ENCODE measurements at places on chromosomes 6 and 20.

DNA sequence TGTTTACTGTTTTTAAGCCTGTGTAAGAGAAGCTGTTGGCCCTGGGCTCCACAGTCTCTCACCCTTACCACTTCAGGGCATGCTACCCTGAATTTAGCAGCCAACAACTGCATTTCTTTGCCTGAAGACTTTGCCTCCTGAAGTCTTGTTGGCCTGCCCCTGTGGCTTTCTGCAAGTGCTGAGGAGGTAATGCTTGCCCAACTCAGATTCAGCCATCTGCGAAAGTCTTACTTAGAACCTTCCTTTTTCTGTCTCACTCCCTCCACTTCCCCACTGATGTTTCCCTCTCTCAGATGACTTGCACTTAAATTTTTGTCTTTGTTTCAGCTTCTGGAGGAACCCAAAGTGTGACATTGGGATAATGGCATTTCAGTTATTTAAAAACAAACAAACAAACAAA, 11.8 kb upstream of the IBTK start:
- no peaks in the 10 kb centered on the region for H3K27me3 ChIP-seq
- H3K4me3 ChIP-seq = no peak overlapping the region
- H3K27ac ChIP-seq = no peak overlapping the region
- no peaks in the 10 kb centered on the region for H3K4me1 ChIP-seq
- H3K36me3 ChIP-seq = no peaks in the 10 kb centered on the region

DNA sequence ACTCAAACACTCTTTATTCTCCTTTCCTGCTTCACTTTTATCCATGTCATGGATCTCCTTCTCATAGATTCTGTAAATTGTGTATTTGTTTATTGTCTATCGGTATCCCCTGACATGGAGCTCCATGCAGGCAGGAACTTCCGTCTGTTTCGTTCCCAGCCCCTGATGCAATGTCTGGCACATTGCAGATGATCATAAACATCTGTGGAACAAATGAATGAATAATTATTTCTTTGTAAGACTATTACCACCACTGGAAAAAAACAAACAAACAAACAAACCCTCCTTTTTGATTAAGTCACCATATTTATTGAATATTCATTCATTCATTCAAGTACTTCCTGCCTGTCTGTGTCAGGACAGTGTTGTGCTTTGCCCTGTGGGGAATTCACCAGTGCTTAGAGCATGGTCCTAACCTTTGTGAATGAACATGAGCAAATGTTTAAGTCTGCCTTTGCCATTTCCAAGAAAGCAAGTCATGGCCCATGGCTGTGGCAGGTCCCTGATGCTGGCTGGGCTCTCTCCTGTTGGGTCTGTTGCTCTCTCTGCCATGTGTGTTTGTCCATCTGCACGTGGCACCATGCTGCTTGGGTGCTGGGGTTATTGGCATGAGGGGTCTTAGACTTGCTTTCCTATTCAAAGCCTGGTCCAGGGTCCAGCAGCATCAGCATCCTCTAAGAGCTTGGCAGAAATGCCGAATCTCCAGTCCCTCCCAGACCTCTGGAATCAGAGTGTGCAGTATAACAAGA, 47.5 kb upstream of the NAA20 start:
- H3K4me3 ChIP-seq = no peak overlapping the region
- peak overlapping the region; percentile 17 for H3K27ac ChIP-seq
- no peak for DNase-seq

DNA sequence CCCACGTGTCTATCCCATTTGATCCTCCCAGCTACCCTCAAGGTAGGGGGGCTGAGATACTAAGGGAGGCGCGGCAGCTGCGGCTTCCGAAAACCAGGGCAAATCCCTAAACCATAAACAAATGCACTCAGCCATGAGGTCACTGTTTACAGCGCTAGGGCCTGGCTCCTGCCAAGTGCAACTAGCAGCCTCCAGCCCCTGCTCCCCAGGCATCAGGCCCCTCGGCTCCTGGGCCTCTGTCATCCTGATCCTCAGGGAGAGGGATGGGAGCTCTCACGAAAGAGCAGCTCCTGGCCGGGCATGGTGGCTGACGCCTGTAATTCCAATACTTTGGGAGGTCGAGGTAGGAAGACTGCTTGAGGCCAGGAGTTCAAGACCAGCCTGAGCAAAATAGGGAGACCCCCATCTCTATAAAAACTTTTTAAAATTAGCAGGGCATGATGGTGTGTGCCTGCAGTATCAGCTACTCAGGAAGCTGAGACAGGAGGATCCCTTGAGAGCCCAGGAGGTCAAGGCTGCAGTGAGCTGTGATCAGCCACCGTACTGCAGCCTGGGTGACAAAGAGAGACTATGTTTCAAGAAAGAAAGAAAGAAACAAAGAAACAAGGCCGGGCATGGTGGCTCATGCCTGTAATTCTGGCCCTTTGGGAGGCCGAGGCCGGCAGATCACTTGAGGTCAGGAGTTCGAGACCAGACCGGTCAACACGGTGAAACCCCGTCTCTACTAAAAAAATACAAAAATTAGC, 42.5 kb upstream of the TLDC2 start:
- H3K36me3 ChIP-seq = peaks cover 15% of the 10 kb centered on the region
- H3K4me1 ChIP-seq = peaks cover 56% of the 10 kb centered on the region
- no peak overlapping the region for H3K4me3 ChIP-seq

DNA sequence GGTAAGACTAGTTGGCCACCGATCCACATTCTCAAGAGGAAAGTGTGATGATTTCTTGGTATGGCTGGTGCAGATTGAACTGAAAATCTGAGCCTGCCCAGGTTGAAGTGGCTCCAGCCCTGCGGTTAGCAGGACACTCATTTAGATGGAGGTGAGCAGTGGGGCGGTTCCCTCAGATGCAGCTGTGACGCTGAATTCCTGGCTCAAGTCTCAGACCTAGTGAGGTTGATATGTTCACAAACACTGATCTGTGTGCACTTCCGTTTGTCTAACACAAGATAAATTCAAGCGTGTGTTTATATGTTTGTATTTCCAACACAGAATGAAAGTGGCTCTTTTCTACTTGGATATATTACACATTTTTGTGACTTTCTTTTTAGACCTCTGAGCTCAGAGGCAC, 83.4 kb upstream of the FRMD1 start:
- H3K4me1 ChIP-seq = no peaks in the 10 kb centered on the region
- no peak overlapping the region for H3K4me3 ChIP-seq
- no peaks in the 10 kb centered on the region for H3K36me3 ChIP-seq
- DNase-seq = no peak
- no peaks in the 10 kb centered on the region for H3K27me3 ChIP-seq

GRCh38 chr6:149450679-149451375, 34.0 kb downstream of the ZC3H12D start:
- peaks cover 20% of the 10 kb centered on the region for H3K4me1 ChIP-seq
- DNase-seq = no peak
- H3K27ac ChIP-seq = no peak overlapping the region
- peak overlapping the region; percentile 52 for H3K4me3 ChIP-seq

DNA sequence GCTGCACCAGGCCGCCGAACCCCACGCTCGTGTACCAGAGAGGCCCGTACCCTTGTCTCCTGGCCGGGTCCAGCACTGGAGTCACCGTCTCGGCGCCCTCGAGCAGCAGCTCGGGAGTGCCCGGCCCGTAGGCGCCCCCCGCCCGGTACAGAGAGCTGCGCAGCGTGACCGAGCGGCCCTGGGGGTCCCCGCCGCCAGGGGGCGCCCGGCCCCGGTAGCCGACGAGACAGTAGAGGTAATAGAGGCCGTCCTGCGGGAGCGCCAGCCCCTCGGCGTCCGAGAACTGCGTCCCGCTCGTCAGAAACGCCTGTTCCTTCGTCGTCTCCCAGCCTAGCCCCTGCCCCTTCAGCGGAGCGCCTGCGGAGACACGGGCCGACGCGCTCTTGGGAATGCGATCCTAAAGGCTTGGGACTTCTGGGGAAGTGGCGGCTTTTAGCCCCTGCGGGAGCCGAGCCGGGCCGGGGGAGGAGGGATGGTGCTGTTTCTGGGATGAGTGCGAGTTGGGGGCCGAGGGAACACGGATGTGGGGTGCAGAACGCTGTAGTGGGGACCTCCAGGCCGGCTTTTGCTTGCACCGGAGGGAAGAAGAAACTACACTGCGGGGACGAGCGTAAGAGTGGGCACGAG, 1.3 kb downstream of the LTB start:
- peaks cover 12% of the 10 kb centered on the region for H3K4me1 ChIP-seq
- DNase-seq = no peak
- no peaks in the 10 kb centered on the region for H3K27me3 ChIP-seq
- H3K27ac ChIP-seq = peak overlapping the region; percentile 58
- H3K36me3 ChIP-seq = no peaks in the 10 kb centered on the region
- peak overlapping the region; percentile 86 for H3K4me3 ChIP-seq

DNA sequence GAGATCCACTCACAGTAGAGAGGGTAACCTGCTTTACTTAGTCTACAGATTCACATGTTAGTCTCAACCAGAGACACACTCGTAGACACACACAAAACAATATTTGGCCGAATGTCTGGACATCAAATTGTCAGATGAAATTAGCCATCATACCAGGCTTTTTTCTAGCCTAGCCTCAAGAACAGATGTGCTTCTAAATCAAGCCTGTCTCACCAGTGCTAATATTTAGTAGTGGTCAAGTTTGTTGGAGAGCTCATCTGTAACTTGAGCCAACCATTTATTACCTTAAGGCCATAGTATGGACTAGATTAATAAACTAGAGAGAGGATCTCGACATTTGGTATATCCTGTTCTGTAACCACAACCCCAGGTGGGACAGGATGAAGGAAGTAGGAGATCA, 1118.8 kb upstream of the MAP3K7 start:
- no peak for DNase-seq
- H3K36me3 ChIP-seq = no peaks in the 10 kb centered on the region
- no peak overlapping the region for H3K27ac ChIP-seq
- no peaks in the 10 kb centered on the region for H3K4me1 ChIP-seq
- no peaks in the 10 kb centered on the region for H3K27me3 ChIP-seq
- no peak overlapping the region for H3K4me3 ChIP-seq

GRCh38 chr6:155026022-155026705, 31.0 kb downstream of the TIAM2 start:
- peak; percentile 49 for DNase-seq
- H3K4me1 ChIP-seq = peaks cover 29% of the 10 kb centered on the region
- no peaks in the 10 kb centered on the region for H3K36me3 ChIP-seq
- peak overlapping the region; percentile 61 for H3K27ac ChIP-seq
- no peaks in the 10 kb centered on the region for H3K27me3 ChIP-seq

- H3K4me1 ChIP-seq = no peaks in the 10 kb centered on the region
- H3K27ac ChIP-seq = no peak overlapping the region
- no peak for DNase-seq
- no peak overlapping the region for H3K4me3 ChIP-seq
Measured at GRCh38 chr6:1949538-1949937, 295.9 kb downstream of the GMDS start.

GRCh38 chr6:83958241-83958685, 75.3 kb upstream of the MRAP2 start:
- H3K27ac ChIP-seq = no peak overlapping the region
- no peaks in the 10 kb centered on the region for H3K27me3 ChIP-seq
- H3K4me1 ChIP-seq = no peaks in the 10 kb centered on the region
- peaks cover 2% of the 10 kb centered on the region for H3K36me3 ChIP-seq

- no peak overlapping the region for H3K27ac ChIP-seq
- DNase-seq = no peak
- H3K27me3 ChIP-seq = no peaks in the 10 kb centered on the region
- no peaks in the 10 kb centered on the region for H3K36me3 ChIP-seq
- H3K4me1 ChIP-seq = no peaks in the 10 kb centered on the region
Measured at GRCh38 chr6:14729129-14729871, 516.6 kb upstream of the JARID2 start.

- H3K27me3 ChIP-seq = no peaks in the 10 kb centered on the region
- H3K4me3 ChIP-seq = no peak overlapping the region
- no peaks in the 10 kb centered on the region for H3K36me3 ChIP-seq
- DNase-seq = no peak
- no peaks in the 10 kb centered on the region for H3K4me1 ChIP-seq
Measured at GRCh38 chr20:50873585-50873984, 57.7 kb downstream of the ADNP start.

DNA sequence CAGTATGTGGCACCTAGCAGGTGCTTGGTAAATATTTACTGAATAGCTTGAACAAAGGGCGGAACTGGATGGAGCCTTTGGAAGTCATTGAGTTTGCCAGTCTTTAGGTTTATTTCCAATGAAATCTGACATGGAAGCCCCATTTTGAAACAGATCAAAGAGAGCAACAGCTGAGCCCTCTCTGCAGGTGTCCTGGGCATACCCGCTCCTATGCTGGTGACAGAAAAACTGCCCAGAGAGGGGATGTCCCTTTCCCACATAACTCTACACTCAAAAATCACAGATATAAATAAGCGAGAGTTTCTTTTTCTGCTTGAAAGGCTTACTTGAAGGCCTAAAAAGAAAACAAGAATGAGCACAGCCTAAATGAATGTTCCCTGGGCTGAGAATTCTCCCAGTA, 53.0 kb upstream of the RALY start:
- DNase-seq = no peak
- no peaks in the 10 kb centered on the region for H3K27me3 ChIP-seq
- H3K4me3 ChIP-seq = no peak overlapping the region
- no peak overlapping the region for H3K27ac ChIP-seq

- no peaks in the 10 kb centered on the region for H3K36me3 ChIP-seq
- no peak for DNase-seq
- H3K27ac ChIP-seq = no peak overlapping the region
- H3K4me1 ChIP-seq = no peaks in the 10 kb centered on the region
Measured at GRCh38 chr20:24823176-24823784, 125.8 kb upstream of the CST7 start.

DNA sequence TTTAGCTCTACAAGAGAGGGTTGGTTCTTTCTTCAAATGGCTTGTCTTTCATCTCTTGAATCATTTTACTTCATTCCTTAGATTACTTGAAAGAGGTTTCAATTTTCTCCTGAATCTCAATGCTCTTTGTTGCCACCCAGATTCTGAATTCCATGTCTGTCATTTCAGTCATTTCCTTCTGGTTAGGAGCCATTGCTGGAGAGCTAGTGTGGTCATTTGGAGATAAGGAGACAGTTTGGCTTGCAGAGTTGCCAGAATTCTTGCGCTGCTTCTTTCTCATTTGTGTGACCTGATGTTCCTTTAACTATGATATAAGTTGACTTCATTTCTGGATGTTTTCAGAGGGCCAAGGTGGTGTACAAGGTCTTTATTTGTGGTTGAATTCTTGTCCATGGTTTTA, 157.8 kb downstream of the SLC22A3 start:
- H3K27me3 ChIP-seq = no peaks in the 10 kb centered on the region
- no peak overlapping the region for H3K4me3 ChIP-seq
- H3K4me1 ChIP-seq = no peaks in the 10 kb centered on the region
- no peak for DNase-seq
- H3K36me3 ChIP-seq = no peaks in the 10 kb centered on the region

Measured in ascending aorta (tissue), 2 donors.